Stimulated activated CD8-positive, alpha-beta memory T cell treated with anti-CD3 and anti-CD28 coated beads, Interleukin-15, amount 100 ng/mL, for 4 hours (primary cell): ENCODE measurements at places on chromosomes 3 and 15.

DNA sequence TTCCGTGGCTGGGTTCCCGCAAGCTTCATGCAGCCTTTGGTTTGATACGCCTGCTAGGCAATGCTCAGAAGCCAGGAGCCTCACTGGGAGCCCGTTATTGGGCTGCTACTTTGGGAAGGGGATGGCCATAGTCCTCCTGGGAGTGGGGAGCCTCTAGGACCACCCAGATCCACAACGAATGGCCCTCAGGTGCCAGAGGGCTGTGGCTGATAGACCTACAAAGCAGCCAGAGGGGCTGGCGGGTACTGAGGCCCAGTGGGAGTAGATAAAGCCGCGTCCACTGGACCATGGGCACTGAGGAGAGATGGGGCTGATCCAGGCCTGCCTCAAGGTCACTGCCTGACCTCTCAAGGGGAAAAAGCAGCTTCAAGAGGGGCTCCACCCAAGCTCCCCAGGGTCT lies 714 bp downstream of the GNAT1 start:
- DNase-seq, result no peak

DNA sequence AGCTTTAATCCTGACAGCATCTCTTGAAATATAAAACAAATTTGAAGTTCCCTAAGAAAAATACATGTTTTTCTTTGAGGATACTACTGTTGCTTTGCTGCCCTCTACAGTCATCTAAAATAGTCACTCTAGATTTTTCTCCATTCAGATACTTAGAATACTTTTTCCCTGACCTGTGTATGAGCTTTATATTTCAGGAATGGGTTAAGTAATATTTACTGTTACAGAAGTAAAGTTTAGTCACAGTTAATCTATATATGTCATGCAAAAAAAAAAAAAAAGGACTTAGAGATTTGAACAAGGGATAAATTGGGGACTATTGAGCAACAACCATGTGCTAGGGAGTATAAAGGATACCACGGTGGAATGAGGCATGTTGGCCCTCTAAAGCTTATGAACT lies 8.8 kb downstream of the NECTIN3 start:
- DNase-seq, result no peak

GRCh38 chr3:147760941-147761340 lies 351.8 kb downstream of the ZIC1 start:
- no peak for DNase-seq

DNA sequence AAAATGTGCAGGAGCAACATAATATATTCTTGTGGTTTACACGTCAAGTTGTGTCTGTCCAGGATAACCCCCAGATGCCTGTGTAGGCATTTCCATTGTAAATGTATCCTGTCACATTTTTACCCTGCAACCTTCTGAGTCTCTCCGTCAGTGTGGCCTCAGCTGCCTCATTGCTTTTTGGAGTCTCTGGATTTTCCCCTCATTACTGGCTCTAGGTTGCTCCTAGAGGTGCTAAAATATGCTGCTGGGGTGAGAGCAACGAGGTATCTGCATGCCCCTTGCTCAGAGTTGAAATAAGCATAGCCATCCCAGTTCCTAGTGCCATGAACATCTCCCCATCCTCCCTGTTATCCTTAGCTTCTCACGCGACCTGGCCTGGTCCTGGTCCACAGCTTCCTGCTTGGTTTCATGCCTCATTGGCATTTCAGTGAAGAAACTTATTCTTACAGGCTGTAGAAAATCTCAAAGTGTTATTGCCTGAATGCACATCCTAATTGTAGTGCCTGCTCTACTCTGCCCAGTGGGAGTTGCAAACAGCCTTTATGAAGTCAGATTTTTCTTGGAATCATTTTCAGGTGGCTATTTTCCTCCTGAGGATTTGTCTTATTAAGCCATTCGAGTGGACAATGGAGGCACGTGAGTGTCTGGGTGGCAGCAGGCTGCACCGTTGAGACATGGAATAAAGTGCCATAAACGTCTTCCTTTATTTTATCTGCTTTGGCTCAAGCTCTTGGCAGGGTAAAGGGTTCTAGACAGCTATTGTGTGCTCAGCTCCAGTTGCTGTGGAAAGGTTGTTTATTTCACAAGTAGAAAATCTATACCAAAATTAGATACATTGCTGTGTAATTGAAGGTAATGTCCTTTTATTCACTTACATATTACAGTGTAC lies 33.2 kb downstream of the OXNAD1 start:
- no peak for DNase-seq

DNA sequence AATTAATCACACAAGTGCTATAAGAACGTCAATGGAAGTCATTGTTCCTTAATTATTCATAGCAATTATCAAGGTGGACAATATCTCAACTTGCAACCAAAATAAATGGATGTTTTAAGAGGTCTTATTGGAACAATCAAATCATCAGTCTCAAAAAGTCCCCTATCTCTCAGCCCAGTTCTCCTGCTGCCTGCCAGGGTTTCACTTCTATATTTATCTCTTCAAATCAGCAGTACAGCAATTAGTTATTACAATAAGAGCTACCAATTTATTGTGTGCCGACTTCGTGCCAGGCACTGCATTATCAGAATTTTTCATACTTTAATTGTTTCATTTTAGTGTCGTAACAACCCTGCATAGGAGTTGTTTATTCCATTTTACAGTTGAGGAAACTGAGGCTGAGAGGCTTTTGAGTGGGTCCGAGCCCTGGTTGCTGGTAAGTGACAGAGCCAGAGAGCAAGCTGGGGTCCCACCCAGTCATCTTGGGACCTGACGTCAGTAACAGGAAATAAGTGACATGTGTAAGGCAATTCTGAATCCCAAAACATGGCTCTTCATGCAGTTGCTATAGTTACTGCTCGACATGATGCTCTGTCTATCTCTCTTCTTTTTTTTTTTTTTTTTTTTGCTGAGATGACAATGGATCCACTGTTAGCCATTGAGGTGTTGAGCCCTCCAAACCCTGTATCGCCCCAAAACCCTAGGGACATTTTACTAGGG lies 8.8 kb upstream of the KCTD6 start:
- no peak for DNase-seq

- no peak for DNase-seq
Observed at GRCh38 chr3:14798231-14798630, 20.5 kb upstream of the FGD5 start.

- no peak for DNase-seq
Observed at GRCh38 chr15:28994831-28995596, 109.2 kb downstream of the APBA2 start.

DNA sequence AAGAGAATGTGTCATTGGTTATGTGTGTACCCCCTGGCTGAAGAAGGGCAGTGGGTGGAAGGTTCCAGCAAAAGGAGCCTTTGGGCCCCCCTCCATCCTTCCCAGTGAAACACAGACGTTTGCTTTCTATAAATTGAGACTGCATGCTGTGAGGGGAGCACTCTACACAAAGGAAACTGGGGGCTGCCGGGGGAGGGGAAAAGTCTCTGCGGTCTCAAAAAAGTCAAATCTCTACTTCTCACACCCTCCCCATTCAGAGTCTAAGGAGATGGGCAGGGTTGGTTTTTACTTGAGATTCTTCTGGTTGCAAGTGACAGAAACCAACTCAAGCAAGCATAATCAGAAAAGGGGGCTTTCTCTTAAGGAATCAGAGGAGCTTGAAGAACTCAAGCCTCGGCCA lies 50.1 kb upstream of the TLE3 start:
- no peak for DNase-seq

DNA sequence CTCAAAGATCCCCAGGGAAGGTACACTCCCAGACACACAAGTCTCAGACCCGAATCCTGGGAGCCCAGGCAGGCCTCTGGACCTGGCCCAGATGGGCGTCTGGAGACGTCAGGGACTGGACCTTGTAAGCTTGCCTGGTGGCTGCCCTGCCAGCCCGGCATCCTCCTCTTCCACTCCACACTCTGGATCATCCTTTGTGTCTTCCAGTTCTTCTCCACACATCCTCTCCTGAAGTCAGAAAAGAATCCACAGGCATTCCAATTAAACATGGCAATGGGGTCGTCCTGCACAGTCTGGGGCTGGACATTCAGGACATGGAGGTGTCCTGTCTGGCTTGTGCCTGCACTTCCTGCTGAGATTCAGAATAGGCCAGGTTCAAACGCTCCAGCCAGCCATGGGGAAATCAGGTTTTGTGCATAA lies 208.8 kb upstream of the IGF1R start:
- DNase-seq, result no peak

GRCh38 chr3:166472015-166472414 lies 634.8 kb upstream of the BCHE start:
- no peak for DNase-seq

GRCh38 chr15:89487791-89488190 lies 8.6 kb downstream of the RHCG start:
- no peak for DNase-seq

- no peak for DNase-seq
Observed at GRCh38 chr3:37248164-37248563, 73.8 kb upstream of the LRRFIP2 start.

DNA sequence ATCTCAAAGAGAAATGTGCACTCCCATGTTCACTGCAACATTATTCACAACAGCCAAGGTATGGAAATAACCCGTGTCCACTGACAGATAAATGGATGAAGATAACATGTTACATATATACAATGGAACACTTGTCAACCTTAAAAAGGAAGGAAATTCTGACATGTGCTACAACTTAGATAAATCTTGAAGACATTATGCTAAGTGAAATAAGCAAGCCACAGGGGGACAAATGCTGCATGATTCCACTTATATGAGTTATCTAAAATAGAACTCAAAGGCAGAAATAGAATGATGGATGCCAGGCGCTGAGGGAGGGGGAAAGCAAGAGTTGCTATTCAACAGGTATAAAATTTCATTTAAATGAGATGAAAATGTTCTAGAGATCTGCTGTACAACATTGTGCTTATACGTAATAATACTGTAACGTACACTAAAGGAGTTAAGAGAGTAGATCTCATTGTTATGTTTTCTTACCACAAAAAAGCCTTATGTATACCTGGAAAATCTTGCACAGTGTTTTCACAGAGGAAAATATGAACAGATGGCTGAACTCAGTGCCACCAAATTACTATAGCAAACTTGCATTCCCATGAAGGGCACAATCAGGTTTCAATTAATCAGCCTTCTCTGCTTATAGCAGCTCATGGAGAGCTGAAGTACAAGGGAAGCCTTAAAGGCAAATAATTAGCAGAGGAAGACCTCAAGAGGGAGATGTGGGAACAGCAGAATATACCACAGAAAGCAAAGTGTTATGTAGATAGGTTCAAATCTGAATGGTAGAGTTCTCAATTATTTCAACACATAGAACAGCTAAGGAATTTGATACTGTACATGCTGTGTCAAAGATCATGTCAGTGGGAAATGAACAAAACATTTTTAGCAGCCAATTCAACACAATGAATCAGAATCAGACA lies 8.1 kb upstream of the VPS39 start:
- no peak for DNase-seq

DNA sequence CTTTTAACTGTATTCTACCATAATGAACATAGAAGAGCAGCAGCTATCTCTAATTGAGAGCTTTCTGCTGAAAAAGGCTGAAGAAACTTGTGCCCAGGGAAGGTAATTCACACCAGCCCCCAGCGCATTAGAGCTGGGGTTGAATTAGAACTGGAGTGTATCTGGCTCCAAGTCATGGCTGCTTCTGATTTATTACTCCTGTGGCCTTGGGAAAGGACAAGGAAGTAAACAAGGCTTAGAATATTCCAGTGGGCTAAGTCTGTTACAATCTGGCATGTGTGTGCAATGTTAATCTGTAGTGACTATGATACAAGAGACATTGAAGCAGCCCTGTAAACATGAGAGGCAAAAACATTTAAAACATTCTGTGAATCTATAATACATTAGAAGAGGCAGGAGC lies 18.1 kb downstream of the CPA3 start:
- no peak for DNase-seq

DNA sequence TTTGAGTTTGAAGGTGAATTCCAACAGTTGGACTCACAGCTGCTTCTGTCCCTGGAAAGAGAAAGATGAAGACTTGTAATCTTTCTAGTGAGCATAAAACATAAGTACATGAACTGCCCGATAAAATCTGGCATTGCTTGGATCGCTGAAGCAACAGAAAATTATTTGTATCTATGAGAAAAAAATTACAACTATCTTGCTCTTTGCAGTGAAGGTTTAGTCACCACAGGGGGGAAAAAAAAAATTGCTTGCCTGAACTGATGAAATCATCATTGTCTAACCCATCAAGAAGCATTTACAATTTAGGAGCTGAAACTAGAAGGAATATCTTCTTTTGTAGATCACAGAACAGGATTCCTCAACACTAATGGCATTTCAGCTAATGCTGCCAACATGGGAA lies 20.0 kb downstream of the TMEM207 start:
- DNase-seq, result no peak

DNA sequence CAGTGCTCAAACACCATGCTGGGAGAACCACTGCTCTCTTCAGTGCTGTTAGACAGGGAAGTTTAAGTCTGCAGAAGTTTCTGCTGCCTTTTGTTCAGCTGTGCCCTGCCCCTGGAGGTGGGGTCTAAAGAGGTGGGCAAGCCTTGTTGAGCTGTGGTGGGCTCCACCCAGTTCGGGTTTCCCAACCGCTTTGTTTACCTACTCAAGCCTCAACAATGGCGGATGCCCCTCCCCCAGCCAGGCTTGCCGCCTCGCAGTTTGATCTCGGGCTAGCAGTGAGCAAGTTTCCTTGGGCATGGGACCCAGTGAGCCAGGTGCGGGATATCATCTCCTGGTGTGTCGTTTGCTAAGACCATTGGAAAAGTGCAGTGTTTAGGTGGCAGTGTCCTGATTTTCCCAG lies 670.2 kb upstream of the ALCAM start:
- no peak for DNase-seq

- no peak for DNase-seq
Observed at GRCh38 chr15:29475096-29475495, 205.5 kb upstream of the NSMCE3 start.

- no peak for DNase-seq
Observed at GRCh38 chr3:135667061-135667460, 298.5 kb upstream of the PPP2R3A start.

- DNase-seq, result no peak
Observed at GRCh38 chr3:132983143-132983770, 54.9 kb upstream of the TMEM108 start.

- DNase-seq, result no peak
Observed at GRCh38 chr3:94256888-94257813, 194.3 kb downstream of the NSUN3 start.

GRCh38 chr15:62976301-62976881 lies 66.2 kb upstream of the TPM1 start:
- DNase-seq, result no peak

- DNase-seq, result no peak
Observed at GRCh38 chr3:49098429-49098828, 4.6 kb upstream of the QRICH1 start.

DNA sequence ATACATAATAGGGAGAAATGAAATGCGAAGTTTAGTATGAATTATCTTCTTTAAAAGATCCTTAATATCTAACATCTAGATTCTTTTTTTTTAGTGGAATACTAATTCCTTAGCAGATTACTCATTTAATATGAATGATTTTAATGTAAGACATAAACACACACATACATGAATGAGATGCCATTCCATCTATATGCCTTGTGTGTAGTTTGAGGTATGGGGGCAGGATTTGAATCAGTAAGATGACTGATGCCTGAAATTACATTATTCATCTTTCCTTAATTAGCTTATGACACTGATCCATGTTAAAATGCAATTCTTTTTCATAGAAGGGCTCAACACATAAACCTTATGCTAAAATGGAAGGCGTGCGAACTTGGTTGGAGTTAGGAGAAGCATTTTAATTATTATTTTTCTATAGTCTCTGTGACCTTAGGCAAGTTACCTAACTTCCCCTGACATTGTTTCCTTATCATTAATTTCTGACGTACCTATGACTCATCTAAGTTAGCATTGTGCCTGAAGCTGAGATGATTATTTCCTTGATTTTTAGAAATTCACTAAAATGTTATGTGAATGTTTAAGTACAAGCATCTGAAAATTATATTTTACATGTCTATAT lies 10.8 kb upstream of the BNIP2 start:
- DNase-seq, result no peak

- DNase-seq, result no peak
Observed at GRCh38 chr15:98648654-98649471, 524 bp downstream of the IGF1R start.
